ENCODE measurements at places on chromosomes 1 and 21. TPM values are rescaled to one million over a fixed set of nuclear protein-coding genes. Genes with fewer than 3 reads are reported as not detected.

- no peak for DNase-seq
These were observed 500.0 kb upstream of the RUNX1 start for GRCh38 chr21:35548904-35549615.

DNA sequence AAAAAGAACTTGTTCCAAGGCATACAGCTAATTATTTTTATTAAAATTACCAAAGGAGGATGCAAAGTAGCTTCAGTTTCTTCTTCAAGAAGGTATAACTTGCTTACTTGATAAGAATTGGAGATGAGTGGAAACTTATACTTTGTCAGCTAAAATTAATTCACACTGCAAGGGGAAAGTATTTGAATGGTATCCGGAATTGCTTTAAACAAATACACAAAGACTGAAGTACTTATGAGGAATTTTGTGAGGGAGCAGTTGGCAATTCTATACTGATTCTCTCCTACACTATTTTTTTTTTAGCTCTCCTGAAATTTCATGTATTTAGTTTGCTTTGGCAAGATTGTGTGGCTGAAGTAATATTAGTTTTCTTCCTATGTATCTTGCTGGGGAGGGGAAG lies 39.2 kb upstream of the GRIK1 start:
- DNase-seq = no peak

GRCh38 chr1:112298558-112298957 lies 97.5 kb upstream of the CTTNBP2NL start:
- DNase-seq = no peak

DNA sequence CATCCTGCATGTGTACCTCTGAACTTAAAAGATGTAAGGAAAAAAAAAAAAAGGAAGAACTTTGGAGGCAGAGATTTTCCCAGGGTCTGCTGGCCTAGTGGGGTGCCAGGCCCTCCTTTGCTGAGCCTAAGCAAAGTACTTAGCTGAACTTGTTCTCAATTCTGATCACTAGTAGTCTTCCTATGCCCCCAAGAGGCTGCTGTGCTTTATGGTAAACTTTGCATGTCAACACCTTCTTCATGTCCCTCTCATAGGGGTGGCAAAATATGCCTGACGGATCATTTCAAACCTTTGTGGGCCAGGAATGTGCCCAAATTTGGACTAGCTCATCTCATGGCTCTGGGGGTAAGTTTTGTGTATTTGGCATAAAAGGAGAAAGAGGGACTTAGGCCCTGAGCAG lies 1.4 kb upstream of the USP21 start:
- DNase-seq = no peak

- no peak for DNase-seq
These were observed 19.9 kb downstream of the TMPRSS2 start for GRCh38 chr21:41488080-41488479.

GRCh38 chr1:30232288-30232899 lies 491.0 kb downstream of the MATN1 start:
- DNase-seq = no peak

DNA sequence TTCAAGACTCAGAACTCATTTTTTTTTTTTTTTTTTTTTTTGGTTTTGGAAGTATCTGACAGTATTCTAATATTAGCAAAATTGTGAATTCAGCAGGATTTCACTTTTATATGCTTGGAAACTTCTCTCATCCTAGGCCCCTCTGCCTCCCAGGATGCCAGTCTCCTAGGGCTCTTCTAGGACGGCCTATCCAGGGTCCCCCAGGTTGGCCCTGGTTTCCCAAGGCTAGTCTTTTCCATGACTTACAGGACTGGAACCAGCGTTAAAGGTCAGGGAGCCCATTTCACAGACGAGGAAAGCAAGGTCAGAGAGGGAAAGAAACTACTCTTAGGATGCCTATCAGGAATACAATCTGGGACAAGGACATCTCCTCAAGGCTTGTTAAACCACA lies 412.5 kb downstream of the PTPRU start:
- no peak for DNase-seq

DNA sequence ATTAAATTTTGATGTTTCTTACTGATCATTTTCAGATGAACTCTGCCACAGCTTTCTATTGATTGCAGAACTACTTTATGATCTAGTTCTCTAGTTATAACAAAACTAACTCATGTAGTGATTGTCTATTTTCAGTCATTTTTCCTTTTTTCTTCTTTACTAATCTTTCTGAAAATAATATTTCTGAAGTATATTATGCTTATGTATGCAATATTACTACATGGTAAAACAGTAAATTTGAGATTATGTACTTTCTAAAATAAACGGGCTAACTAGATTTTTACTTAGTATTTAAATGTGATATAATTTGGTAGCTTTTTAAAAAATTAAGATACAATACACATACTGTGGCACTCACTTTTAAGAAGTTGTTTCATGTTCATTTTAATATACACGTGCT lies 7.6 kb downstream of the TSNAX start:
- DNase-seq = no peak

GRCh38 chr1:245888809-245889208 lies 618.3 kb downstream of the SMYD3 start:
- no peak for DNase-seq

GRCh38 chr1:217403026-217403720 lies 227.7 kb downstream of the GPATCH2 start:
- peak; percentile 19 for DNase-seq

DNA sequence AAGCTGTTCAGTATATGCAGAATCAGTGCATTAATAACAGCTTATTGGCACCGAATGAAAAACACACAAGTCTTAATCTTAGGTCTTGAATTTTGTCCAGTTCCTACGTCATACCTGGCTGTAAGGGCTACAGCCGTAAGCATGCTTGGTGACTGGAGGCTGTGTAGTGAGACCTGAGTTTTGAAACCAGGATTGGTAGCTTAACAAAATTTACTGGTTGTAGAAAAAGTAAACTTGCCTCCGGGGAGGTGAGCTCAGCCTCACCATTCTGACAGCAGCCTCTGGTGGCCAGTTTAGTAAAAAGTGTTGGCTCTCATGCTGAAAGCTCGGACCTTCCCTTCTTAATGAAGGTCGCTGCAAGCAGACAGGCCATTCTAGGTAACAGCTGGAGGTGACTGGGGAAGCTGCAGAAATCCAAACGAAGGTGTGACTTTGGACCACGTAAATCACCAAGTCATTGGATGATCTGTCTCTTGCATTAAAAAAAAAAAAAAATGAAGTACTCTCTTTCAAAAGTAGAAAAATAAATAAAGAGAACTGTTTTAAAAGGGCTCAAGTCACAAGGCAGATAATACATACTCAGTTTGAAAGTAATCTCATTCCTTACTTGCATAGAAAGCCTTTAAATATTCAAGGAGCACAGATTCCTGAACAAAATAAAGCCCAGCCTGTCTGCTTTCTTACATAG lies 48.9 kb downstream of the HLCS start:
- DNase-seq = peak; percentile 32

GRCh38 chr1:230148126-230148652 lies 81.2 kb downstream of the GALNT2 start:
- no peak for DNase-seq

DNA sequence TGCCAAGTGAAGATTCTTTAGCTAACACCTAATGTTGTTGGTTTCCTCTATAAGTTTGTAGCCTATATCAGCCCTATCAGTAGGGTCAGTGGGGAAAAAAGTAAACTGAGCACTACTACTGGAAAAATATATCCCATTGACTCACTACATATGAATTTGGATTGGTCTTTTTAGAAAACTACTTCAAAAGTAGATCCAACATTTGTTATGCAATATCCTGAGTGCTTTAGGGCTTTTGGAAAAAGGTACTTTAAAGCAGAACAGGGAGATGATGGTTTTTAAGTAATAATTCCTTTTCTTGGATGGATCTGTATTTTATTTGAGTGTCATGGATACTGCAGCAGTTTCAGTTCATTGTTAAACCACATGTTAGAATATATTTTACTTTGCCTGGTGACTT lies 7.1 kb downstream of the C1orf21 start:
- DNase-seq = no peak

DNA sequence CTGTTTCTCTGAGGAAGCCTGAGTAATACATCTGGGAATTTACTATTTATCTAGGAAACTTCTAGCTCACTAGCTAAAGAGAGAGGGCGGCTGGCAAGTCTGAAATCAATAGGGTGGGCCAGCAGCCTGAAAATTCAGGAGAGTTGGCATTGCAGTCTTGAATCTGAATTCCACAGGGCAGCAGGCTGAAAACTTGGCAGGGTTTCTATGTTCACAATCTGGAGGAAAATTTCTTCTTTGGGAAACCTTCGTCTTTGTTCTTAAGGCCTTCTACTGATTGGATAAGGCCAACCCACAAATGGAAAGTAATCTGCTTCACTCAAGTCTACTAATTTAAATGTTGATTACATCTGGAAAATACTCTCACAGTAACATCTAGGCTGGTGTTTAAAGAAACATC lies 101.0 kb upstream of the COG2 start:
- DNase-seq = no peak

DNA sequence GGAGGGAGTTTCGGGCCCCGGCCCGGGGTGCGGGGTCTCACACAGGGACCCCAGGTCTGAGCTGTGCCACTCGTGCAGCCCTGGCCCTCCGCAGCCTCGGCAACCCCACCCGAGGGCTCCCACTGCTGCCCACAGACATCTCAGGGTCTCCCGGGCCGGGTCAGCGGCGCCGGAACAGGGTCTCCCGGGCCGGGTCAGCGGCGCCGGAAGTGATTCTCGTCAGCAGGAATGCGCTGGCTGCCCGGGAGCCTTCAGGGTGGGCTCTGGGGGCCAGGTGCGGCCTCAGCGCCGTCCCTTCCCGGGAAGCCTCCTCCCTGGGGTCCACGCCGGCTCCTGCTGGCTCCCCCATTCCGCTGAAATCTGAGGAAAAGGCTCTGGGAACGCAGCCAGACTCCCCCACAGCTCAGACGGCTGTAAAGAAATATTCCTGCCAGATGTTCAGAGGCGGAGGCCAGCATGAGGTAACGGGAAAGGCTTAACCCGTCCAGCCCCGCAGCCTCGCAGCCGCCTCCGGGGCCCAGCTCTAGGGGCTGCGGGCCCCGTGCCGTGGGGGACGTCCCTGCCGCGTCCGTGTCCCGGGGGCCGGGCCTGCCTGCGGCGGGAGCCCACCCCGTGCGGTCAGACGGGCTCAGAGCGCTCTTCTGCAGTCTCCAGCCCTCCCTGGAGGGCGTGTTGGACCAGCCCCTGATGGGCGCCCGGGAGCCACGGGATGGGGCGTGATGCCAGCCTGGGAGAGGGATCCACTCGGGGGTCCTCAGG lies 8.7 kb upstream of the COL6A1 start:
- peak; percentile 88 for DNase-seq

DNA sequence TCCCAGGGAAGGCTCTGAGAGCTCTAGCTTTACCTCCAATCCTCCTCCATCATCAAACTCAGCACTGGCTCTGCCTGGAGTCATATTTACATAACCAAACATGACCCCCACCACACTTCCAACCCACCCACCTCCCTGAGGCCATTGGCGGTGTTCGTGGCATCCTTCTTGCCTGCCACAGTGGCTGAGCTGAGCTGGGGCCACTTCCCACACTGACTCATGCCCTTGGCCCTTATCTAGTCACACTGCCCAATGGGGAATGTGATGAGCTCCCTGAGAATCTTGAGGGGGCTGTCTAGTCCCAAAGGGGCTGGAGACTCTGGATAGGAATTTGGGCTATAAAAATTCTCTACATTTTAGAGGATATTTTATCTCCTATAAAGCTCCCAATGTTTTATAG lies 230.9 kb upstream of the IRF2BP2 start:
- DNase-seq = no peak

DNA sequence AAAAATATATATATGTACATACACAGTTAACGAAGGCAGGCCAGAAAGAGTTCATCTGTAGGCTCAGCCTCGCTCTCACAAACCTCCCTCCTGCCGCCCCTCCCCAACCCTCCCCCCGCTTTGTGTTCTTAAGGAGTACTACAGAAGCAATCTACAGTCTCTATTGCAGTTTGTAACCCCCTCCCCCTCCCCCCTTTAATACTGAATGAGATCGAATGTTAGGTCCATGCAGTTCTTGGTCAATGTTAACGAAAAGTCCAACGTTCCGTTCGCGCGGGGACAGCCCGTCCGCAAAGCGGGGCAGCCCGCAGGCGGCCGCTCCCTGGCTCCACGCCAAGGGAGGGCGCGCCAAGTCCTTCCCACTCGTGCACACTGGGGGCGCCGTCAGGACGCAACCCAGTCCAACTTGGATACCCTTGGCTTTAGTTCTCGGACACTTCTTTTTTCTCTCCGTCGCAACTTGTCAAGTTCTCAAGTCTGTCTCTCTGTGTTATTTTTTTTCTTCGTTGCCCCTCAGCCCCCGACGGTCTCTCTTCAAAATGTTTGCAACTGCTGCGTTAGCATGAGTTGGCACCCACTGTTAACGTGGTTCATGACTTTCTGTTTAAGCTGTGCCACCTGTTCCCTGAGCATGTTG lies 2.2 kb downstream of the JUN start:
- peak; percentile 50 for DNase-seq

DNA sequence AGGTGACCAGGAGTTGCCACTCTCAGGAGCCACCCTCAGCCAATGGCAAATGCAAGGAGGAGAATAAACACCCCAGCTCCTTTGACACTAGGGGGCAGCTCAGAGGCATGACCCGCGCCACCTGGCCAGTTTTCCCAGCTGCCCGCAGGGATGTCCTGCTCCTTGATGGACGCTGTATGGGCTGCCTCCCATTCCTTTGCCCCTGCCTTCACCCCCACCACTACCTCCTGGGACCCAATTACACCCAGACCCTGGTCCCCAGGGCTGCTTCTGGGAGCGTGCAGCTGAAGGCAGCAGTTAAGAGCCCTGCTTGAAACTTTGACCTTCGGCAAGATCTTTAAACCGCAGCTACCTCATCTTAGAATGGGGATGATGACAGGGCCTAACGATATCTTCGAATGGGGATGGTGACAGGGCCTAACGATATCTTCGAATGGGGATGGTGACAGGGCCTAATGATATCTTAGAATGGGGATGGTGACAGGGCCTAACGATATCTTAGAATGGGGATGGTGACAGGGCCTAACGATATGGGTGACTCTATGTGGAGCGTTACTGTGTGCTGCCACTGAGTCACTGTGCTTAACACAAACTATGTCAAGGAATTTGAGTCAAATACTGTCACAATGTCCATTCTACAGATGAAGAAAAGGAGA lies 163.0 kb upstream of the KAZN start:
- no peak for DNase-seq

- no peak for DNase-seq
These were observed 109.0 kb downstream of the PGBD5 start for GRCh38 chr1:230316864-230317745.

- DNase-seq = no peak
These were observed 122.3 kb downstream of the SNX7 start for GRCh38 chr1:98783821-98784220.

Gene CRNN
- not detected for polyA plus RNA-seq

Gene NTNG1
- polyA plus RNA-seq = 33.7 TPM

Gene WASF2
- polyA plus RNA-seq = 140 TPM

Gene LRRC71
- 0.40 TPM for polyA plus RNA-seq

Gene CFHR1
- polyA plus RNA-seq = 0.21 TPM

Gene LMX1A
- not detected for polyA plus RNA-seq

Gene TUT4
- 77.5 TPM for polyA plus RNA-seq

Gene BATF3
- 1.6 TPM for polyA plus RNA-seq

Gene CLCA4
- polyA plus RNA-seq = not detected

Gene NOS1AP
- polyA plus RNA-seq = 10.2 TPM

Gene BARHL2
- polyA plus RNA-seq = not detected

Gene TMEM61
- polyA plus RNA-seq = 0.87 TPM

Gene SLC26A9
- polyA plus RNA-seq = 0.22 TPM

Gene CRYBG2
- polyA plus RNA-seq = 0.80 TPM

Gene VSIG8
- polyA plus RNA-seq = 0.93 TPM
